Ascending aorta (tissue), 2 donors: ENCODE measurements at places on chromosomes 16 and 17.
A peak's percentile ranks its signal among the peaks of the same experiment; 100 is the strongest.

DNA sequence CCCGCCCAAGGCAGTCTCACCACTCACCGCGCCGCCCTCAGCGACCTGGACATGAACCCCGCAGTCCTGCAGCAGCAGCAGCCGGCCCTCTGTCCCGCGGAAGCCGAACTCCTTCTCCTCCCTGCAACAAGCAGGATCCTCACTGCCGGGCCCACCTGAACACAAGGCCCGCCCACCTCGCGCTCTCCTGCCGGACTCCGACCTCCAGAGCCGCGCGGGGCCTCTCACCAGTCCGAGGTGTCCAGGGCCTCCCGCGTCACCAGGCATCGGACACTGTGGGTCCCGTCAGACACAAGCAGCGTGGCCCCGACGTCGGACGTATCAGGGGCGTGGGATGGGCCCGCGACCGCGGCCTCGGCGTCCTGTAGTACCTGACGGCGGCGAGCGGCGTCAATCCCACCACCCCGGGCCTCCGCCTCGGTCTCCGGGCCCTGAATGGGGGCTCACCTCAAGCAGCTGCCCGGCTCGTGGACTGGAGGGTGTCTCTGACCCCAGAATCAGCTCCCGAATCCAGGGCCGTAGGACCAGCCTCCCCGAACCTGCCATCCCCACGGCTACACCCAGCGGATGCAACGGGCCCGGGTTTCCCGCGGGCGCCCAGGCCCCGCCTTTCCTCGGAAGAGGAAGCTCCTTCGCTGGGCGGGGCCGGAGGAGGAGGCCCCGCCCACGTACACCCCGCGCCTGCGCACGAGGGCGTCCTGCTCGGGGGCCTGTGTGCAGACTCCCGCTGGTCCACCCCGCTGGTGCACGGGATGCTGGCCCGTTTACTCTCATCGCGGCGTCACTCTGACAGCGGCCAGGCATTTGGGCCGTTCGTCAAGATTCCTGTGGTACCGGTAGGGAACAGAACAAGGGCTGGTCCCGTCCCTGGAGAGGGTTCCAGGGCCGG is at the start of gene ACD:
TSS of gene ACD (minus strand) at position 586 of the 889 bp plus-strand sequence. CDS start at position 546, 40 bp downstream.
- peak; percentile 61 for DNase-seq

DNA sequence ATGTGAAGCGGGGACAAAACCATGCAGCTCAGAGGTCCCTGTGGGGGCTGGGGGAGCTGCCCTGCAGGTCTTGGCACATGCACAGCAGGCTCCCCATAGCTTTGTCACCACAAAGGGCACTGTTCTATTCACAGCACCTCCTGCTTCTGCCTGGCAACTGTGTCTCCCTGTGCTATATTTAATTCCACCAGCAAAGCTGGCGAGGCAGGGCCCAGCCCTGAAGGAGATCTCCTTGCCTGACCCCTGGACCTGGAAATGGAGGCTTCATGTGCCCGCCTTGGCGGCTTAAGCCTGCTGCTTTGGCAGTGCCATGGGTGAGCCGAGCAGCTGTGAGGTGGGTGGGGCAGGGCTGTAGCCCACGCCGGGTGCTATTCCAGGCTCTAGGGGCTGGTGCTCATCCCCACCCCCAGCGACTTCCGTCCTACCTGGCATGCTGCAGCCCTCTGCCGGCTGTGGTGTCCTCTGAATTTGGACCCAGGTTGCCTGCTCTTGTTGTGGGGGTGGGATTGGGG is 6.8 kb downstream of the LDHD start:
- DNase-seq = no peak

GRCh38 chr16:76389126-76389525 is 111.9 kb downstream of the CNTNAP4 start:
- no peak for DNase-seq

- DNase-seq = no peak
Observed at GRCh38 chr17:61862105-61862574, 1.2 kb downstream of the BRIP1 start.

GRCh38 chr17:50559674-50560184 is 786 bp upstream of the CACNA1G start:
- peak; percentile 89 for DNase-seq

GRCh38 chr17:46901291-46901690 is 21.7 kb upstream of the GOSR2 start:
- no peak for DNase-seq

GRCh38 chr16:50466170-50466569 is 82.0 kb upstream of the NKD1 start:
- peak; percentile 44 for DNase-seq

DNA sequence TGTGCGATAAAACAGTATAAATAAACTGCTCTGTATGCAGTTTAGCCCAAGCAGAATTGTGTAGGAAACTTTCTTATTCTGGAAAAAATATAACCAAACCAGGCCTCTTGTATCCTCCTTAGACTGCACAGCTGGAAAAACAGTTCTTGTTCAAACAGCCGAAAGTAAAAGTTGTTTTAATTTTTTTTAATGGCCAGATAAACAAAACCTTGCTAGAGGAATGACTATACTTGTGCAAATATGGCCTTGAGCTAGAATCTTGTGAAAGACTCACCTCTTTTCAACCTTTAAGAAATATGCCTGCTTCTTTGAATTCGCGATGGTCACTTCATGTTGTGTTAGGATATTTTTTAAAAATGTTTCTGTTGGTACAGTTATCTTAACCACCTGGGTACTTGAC is 114.5 kb upstream of the MAF start:
- DNase-seq = no peak

DNA sequence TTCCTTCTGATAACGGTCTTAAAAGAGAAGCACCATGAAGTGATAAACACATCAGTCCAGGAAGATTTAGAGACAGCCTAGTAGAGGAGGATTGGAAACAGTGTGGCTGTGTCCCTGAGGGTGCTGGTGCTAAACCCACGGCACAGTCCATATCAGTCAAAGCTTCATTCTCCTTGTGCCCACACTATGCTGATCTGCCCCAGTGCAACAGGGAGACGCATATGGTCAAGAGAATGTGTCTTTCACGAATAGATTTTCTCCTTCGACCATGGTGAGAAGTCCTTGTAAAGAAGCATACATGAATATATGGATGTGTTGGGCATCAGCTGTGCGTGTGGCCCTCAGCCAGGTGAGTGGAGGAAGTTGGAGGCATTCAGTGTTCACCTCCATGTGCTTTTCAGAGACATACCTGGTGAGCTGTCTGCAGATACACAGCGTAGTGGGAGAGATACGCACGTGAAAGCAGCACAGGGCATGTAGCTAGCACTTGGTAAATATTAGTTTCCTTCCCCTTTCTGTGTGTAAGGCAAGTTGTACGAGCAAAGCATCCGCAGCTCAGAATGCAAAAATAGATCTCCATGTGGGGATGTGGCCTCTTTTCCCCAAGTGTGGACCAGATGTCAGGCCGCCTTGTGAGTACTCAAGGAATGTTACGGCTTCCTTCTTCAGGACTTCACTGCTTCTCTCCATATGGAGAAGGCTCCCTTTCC is 29.4 kb downstream of the HLF start:
- DNase-seq = no peak

DNA sequence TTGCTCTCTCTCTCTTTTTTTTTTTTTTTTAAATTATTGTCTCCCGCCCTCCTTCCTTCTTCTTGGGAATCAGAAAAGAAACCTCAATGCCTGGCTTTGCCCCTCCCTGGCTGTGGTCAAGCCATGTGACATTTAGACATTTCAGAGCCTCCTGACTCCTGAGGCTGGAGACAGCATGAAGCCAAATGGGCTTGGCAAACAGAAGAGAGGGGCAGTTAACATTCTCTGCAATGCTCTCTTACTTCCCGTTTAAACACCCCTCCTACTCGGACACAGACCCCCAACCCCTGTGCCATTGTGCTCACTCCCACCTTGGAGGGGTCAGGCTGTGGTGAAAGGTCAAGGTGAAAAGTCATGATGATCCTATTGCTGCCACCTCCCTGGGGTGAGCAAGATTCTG is 14.7 kb upstream of the MEOX1 start:
- no peak for DNase-seq

DNA sequence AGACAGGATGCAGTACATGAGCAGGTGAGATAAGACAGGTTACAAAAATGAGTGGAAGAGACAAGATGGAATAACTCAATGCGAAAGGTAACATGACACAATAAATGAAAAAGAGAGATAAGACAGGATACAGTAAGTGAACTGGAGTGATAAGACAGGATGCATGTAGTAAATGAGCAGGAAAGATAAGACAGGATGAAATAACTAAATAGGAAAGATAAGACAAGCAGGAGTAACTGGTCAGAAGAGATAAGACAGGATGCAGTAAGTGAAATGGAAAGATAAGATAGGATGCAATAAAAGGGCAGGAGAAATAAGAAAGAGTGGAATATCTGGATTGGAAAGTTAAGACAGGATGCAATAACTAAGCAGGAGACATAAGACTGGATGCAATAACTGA is 8.3 kb upstream of the MYH4 start:
- no peak for DNase-seq

GRCh38 chr16:30649725-30650368 is 913 bp upstream of the PRR14 start:
- peak; percentile 70 for DNase-seq

DNA sequence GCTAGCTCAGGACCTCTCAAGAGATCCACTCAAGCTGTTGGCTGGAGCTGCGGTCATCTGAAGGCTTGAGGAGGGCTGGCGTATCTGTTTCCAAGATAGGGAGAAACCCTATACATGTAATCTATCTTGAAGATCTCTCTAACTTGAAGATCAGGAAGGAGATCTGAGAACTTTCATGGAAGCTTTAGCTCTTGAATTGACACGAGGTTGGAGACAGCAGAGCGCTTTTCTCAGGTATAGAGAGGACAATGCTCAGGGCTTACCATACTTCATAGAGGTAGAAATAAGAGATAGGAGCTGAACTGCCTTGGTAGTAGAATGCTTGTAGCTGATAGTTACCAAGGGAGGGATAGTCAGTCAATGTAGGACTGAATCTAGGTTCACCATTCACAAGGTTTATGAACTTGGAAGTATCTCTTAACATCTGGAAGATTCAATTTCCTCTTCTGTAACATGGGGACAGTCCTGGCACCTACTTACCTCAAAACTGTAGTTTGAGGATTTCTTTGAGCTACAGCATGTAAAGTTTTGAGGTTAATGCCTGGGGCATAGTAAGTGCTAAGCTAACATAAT is 267.0 kb upstream of the MAF start:
- no peak for DNase-seq

DNA sequence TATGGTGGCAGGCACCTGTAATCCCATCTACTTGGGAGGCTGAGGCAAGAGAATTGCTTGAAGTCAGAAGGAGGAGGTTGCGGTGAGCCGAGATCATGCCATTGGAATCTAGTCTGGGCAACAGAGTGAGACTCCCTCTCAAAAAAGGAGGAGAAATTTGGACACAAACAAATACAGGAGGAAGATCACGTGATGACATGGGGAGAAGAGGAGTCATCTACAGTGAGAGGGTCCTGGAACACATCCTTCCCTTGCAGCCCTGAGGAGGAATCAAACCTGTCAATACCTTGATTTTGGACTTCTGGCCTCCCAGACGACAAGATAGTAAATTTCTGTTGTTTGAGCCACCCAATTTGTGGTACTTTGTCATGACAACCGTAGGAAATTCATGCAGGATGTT is 671.9 kb upstream of the EEF2KMT start:
- DNase-seq = no peak

GRCh38 chr16:29909391-29909790 is 9.1 kb downstream of the ASPHD1 start:
- DNase-seq = no peak

DNA sequence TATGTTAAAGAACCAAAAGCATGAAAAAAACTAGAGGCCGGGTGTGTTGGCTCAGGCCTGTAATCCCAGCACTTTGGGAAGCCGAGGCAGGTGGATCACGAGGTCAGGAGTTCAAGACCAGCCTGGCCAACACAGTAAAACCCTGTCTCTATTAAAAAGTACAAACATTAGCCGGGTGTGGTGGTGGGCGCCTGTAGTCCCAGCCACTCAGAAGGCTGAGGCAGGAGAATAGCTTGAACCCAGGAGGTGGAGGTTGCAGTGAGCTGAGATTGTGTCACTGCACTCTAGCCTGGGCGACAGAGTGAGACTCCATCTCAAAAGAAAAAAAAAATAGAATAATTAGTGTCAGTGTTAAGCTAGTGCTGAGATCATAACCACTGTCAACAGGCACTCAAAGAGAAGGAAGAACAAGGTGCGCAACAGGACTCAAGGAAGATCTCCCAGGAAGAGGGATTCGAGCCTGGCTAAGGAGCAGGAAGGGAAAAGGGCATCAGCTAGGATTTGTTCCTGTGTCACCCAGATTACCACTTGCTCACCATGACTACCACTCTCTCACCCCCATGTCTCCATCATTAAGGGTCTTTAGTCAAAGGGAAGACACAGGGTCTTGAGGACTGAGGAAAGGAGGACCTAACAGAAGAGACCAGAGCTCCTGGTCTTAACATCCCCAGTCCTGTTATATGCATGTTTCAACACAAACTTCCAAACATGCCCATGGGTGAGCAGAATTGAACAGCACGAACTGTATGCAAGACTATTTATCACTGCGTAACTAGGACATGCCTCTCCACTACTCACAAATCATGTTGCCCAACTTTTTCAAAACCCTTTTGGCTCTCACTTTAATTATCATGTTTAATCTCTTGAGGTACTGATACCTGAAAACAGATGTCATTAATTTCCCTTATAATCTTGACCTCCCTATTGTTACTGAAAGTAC is 88.3 kb upstream of the PLEKHM1 start:
- DNase-seq = no peak

GRCh38 chr16:89502081-89502843 is 5.9 kb upstream of the SPG7 start:
- DNase-seq = no peak

- no peak for DNase-seq
Observed at GRCh38 chr16:66581246-66581952, 2.1 kb downstream of the CMTM2 start.

DNA sequence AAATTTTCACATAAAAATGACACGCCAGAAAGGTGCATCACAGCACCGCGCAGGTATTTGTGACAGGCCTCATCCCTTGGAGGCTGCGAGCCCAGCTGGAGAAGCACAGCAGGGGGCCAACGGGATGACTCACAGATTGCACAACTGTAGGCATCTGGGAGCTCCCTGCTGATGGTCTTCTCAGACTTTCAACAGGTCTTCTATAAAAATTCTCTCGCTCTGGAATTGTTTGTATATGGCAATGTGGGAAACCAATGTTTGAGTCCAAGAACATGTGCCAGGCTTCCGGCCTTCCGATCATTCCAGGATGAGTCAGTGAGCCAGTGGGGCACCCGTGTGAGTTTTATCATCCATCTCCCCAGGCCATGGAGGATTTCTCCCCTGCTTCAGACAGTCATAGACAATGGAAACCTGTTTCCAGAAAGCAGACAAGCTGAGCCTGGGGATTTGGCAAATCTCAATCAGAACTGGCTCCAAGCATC is 24.1 kb upstream of the ADORA2B start:
- no peak for DNase-seq

- DNase-seq = no peak
Observed at GRCh38 chr17:63232565-63233310, 213.4 kb downstream of the CYB561 start.

DNA sequence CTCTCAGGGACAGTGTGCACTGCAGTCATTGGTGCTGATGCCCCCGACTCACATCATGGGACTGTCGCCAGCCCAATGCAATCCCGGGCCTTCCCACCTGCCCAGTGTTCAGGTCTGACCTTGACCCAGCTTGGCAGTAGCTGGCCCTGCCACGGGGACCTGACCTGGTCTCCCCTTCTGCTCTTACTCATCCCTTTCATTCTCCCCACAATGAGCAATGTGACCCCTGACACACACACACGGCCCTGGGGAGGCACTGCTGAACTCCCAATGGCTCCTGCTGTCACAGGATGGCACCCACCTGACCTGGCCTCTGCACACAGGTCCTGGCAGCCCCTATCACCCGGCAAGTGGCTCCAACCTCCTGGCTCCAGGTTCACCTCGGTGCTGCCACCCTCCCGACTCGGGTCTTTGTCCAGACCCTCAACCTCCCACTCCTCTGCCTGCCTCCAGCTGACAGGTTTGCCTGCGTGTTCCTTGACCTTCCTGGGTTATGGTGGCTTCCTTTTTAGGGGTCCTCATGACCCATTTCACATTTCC is 6.6 kb downstream of the CD300C start:
- no peak for DNase-seq
